Stimulated activated CD4-positive, alpha-beta T cell treated with anti-CD3 and anti-CD28 coated beads, Interleukin-15, amount 100 ng/mL, for 48 hours (primary cell): ENCODE measurements at places on chromosomes 2 and 18.

GRCh38 chr18:47893939-47894699, 36.3 kb downstream of the SMAD2 start:
- no peak for DNase-seq

GRCh38 chr2:119756837-119757236, 2.9 kb upstream of the PTPN4 start:
- peak; percentile 42 for DNase-seq

GRCh38 chr2:208265371-208265800, 669 bp upstream of the PIKFYVE start:
- DNase-seq = no peak

DNA sequence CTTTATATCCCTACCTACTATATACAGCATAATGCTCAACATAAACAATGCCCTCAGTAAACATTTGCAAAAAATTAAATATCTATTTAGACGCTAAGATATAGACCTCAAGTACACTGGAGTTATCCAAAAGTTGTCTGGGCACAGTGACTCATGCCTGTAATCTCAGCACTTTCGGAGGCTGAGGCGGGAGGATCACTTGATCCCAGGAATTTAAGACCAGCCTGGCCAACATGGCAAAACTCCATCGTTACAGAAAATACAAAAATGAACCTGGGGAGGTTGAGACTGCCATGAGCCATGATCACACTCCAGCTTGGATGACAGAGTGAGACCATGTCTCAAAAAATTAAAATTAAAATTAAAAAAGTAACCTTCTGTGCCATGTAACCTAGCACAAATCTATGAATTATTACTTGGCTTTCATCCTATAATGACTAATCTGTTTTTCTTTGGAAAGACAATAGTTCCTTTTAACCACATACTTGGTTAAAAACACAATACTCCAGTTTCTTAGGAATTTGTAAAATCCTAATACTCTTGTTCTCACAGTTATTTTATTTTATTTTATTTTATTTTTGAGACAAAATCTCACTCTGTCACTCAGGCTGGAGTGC, 6.7 kb upstream of the TNFAIP6 start:
- no peak for DNase-seq

GRCh38 chr2:16425462-16426336, 239.9 kb downstream of the CYRIA start:
- DNase-seq = no peak

- DNase-seq = no peak
These were observed 49.9 kb downstream of the LPIN2 start for GRCh38 chr18:2963048-2963447.

GRCh38 chr2:159807183-159808031, 9.4 kb upstream of the CD302 start:
- DNase-seq = peak; percentile 8

- no peak for DNase-seq
These were observed 115.2 kb downstream of the EXOC6B start for GRCh38 chr2:72710418-72711152.

GRCh38 chr18:35803551-35803950, 168.9 kb upstream of the RMP24 start:
- DNase-seq = no peak

GRCh38 chr2:199818754-199819153, 32.2 kb downstream of the FTCDNL1 start:
- no peak for DNase-seq

- no peak for DNase-seq
These were observed 13.4 kb upstream of the HRH4 start for GRCh38 chr18:24446953-24447538.

GRCh38 chr2:28351621-28352020, 41.0 kb upstream of the FOSL2 start:
- DNase-seq = no peak

GRCh38 chr2:218517434-218518206, 50.5 kb downstream of the USP37 start:
- no peak for DNase-seq

DNA sequence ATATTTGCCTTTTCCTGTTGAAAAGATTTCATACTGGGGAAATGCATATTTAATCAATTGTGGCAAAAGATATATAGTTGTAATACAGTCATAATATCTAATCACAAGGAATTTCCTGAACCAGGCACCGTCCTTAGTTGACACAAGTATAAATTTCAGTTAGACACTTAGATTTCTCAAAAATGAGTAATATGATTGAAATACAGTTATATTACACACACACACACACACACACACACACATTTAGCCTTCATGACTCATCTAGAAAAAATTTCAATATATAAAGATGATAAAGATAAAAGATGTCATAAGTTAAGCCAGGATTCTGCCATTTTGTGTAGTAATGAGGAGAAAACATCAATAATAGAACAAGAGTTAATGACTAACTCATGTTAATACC, 258.4 kb upstream of the ZNF804A start:
- no peak for DNase-seq

- DNase-seq = no peak
These were observed 20.0 kb upstream of the CXCR4 start for GRCh38 chr2:136137982-136138381.

GRCh38 chr2:85905187-85905666, 16.4 kb upstream of the ST3GAL5 start:
- DNase-seq = no peak

GRCh38 chr2:45627911-45628310, 16.8 kb upstream of the SRBD1 start:
- no peak for DNase-seq

- no peak for DNase-seq
These were observed 58.8 kb downstream of the SPP2 start for GRCh38 chr2:234109321-234109720.

DNA sequence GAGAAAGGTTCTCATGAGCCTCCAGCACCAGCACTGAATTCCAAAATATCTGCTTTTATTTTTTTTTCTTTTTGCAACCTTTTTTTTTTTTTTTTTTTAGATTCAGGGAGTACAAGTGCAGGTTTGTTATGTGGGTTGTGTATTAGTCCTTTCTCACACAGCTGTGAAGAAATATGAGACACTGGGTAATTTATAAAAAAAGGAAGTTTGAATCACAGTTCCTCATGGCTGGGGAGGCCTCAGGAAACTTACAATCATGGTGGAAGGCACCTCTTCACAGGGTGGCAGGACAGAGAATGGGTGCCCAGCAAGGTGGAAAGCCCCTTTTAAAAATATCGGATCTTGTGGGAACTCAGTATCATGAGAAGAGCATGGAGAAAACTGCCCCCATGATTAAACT, 7.9 kb upstream of the TMX3 start:
- no peak for DNase-seq

DNA sequence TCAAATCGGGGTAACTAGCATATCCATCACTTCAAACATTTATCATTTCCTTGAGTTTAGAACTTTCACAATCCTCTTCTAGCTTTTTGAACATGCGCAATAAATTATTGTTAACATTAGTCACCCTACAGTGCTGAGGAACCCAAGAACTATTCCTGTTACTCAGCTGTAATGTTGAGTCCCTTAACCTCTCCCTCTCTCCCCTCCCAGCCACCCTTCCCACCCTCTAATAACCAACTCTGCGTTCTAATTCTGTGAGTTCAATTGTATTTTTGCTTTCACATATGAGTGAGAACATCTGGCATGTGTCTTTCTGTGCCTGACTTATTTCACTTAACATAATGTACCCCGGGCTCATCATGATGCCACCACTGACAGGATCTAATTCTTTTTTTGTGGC, 78.6 kb upstream of the RANBP2 start:
- DNase-seq = no peak

DNA sequence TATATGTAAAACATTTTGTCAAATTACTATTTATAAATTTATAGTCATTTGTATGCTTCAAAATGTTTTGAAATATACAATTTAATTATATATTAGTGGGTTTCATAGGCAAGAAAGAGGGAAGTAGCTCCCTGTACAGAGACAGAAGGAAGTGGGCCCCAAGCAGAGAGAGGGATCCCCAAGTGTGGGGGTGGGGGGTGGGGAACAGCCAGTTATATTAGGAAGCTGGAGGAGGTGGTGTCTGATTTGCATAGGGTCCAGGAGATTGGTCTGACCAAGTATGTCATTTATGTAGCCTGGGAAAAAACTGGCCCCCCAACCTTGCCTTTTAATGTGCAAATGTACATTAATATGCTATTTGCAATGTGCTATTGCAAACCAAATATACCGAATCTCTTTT, 76.5 kb upstream of the ZSWIM2 start:
- no peak for DNase-seq

DNA sequence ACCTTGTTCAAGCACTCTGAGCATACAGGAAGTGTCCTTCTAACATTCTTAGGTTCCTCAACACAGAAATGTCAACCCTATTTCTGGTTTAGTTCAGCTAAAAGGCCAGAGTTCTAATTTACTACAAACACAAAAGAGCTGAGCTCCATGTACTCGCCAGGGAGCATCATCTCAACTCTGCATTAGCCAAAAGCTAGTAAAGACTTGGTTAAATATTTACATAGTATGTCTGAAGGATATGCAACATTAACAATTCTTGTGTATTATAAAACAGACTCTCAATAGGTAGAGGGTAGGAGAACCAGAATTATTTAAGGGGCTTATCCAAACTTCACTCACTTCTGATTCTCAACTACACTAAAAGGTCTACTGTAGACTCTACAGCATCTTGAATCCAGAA, 154.6 kb downstream of the THADA start:
- DNase-seq = no peak

GRCh38 chr2:76385943-76386342, 675.2 kb upstream of the GCFC2 start:
- DNase-seq = no peak

DNA sequence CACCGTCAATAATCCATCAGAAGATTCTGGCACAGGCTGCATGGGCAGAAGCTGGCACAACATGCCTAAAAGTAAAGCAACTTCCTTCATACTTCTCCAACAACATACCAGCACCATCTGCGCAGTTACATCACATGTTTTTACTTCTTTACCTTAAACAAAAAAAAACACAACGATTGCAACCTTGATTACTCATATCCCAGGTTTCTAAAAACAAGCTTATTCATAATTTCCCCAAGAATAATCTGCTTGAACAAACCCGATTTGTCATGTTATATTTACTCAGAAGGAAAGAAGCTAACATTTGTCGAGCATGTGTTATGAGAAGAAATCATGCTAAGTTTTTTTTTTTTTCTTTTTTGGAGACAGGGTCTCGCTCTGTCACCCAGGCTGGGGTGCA, 54.7 kb downstream of the THADA start:
- no peak for DNase-seq

DNA sequence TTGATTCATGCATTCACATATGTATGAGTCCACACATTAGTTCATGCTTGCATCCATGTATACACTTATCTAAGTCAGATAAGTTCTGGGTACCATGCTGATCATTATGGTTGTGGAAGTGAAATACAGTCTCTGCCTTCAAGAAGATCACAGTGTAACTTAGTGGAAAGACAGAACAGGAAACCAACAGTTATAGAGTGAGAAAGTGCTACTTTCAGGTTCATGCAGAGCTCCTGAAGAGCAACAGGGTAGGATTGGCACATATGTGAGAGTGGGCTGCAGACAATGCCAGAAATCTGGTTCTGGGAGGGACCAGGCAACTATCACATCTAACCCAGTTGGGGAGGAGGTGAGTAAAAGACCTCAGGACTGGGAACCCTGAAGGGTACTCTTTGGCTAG, 35.4 kb upstream of the PGAP1 start:
- DNase-seq = no peak

GRCh38 chr2:196182439-196183171, 11.2 kb upstream of the STK17B start:
- no peak for DNase-seq

- DNase-seq = no peak
These were observed 133.8 kb downstream of the ARL4C start for GRCh38 chr2:234363011-234363487.

- no peak for DNase-seq
These were observed 84.6 kb downstream of the PIGN start for GRCh38 chr18:62102221-62102620.

DNA sequence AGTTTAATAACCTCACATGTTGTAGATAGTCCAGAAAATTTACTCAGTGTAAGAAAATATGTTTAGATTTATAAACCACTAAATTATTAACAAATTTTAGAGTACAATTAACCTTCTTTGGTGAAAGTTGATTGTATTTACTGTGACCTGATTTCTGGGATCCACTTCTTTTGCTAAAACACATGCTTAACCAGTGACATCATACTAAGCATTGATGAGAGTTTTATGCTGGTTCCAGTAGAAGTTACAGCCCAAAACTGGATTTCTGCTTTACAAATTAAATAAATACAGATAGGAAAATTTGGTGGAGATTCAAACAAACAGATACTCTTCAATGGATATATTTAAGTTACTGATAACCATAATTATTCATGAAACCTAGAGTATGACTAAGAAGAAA, 40.9 kb downstream of the RBBP8 start:
- no peak for DNase-seq

- DNase-seq = no peak
These were observed 6.8 kb downstream of the EDAR start for GRCh38 chr2:108982259-108982679.

- DNase-seq = no peak
These were observed 7.1 kb downstream of the ACTG2 start for GRCh38 chr2:73899801-73900336.

GRCh38 chr2:134717286-134718022, 1.3 kb downstream of the TMEM163 start:
- DNase-seq = no peak

GRCh38 chr2:165902934-165903333, 50.6 kb downstream of the TTC21B start:
- no peak for DNase-seq

- no peak for DNase-seq
These were observed 128.7 kb downstream of the CAPN13 start for GRCh38 chr2:30678410-30679137.

DNA sequence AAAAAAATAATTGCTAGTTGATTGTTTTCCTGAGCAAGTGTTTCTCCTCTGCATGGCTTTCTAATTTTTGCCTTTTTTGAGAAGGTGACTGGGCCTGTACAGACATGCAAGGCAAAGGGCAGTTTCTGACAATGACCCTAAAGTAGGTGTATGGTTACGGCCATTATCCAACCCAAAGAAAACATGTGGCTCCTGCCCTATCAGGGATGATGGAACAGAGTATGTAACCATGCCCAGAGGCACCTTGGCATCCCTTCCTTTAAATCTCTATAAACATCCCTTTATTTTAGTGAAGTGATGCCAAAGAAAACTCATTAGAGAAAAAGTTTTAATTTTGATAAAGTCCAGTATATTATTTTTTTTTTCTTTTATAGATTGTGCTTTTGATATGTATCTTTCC, 217.5 kb downstream of the LPIN1 start:
- DNase-seq = no peak

- DNase-seq = no peak
These were observed 34.6 kb downstream of the EIPR1 start for GRCh38 chr2:3343012-3343411.

GRCh38 chr2:149184991-149185390, 145.4 kb upstream of the LYPD6 start:
- no peak for DNase-seq
